ENCODE measurements at places on chromosomes 4 and X.

GRCh38 chr4:152385551-152385950 lies 150.3 kb downstream of the FBXW7 start:
- DNase-seq = no peak

DNA sequence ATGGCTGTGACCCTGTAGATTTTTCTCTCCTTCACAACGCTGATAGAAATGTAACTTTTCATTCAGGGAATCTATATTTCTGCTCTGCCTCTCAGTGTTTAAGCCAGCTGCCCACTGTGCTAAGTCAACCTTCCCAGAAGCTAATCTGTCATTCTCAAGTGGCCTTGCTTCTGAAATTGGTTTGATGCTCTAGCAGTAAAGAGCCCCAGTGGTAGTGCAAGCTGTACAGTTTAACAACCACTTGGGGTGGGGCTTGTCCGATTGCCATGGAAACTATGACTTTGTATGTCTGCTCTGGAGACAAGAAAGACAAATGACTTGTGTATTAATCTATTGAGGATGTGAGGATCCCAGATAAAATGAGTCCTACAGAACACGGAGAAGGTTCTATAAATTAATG lies 620.9 kb upstream of the GALNT7 start:
- no peak for DNase-seq

DNA sequence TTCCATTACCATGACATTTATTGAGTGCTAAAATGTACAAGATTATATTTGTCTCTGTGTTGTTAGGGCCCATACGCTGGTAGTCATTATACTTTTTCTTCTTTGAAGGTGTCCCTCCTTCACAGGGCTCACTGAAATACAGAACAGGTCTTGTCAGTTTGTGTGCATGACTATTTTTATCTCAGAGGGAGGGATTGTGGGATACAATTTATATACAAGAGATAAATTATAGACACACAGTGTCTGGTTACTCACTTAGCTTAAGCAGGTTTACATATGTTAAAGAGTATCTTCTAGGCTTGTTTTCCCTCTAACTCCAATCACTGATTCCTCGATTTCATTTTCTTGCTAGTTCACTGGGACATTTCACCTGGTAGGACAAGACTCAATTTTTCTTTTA lies 143.3 kb upstream of the GUCY1A1 start:
- no peak for DNase-seq

GRCh38 chrX:68693481-68694434 lies 46.3 kb downstream of the STARD8 start:
- no peak for DNase-seq

DNA sequence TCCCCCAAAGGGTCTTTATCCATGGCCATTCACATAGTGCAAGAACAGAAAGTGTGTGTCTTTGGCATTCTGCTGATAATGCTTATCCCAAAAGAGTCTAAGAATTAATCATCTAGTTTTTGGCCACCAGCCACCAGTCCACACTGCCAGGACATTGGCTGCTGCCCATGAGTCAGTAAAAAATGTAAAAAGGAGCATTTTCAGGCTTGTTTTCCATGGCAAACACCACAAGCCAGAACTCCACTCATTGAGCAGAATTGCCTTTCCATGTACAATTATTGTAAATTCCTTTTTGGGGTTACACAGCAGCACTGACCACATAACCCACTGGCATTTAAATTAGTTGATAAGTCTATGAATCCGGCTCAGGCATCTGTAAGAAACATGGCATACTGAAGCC lies 89.2 kb upstream of the PRDX4 start:
- no peak for DNase-seq

- no peak for DNase-seq
Observed at GRCh38 chrX:8403988-8404387, 60.6 kb upstream of the VCX3B start.

DNA sequence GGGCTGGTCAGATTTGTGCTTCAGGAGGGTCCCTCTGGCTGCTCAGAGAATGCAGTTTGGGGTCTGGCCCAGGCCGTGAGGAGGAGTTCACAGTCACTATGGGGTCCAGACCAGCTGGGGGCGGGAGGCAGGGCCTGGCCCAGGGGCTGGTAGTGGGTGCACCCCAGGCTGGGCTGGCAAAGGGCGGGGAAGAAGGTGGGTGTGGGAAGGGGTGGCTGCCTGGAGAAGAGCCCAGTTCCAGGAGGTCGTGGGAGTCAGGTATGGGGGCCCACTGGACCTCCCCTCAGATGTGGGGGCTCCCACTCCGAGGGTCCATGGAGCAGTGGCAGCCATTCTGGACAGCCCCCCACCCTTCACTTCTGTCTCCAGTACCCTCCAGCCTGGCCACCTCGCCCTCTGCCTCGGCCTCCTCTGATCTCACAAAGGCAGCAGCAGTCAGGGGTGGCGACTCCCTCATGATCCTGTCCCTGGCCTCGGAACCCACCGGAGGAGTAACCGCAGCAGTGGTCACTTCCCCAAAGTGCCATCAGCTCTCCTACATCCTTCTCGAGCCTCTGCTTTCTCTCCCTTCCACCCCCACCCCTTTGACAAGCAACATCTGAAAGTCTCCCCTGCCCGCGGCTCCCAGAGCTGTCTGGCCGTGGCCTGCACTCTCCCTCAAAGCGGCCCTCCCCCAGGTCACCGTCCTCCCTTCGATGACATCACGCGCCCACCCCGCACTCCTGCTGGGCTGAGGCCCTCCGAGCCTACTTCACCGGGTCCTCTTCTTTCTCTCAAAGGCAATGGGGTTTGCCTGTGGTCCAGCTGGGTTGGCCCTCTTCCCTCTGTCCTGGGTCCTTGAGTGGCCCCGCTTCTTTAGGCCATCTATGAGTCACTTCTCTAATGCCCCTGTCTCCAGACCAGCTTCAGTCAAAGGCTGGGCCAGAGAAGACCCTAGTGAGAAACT lies 1.7 kb upstream of the SLC6A8 start:
- no peak for DNase-seq

GRCh38 chrX:29531336-29531735 lies 684.0 kb upstream of the MAGEB2 start:
- no peak for DNase-seq

GRCh38 chr4:18025288-18025687 lies 3.7 kb upstream of the LCORL start:
- no peak for DNase-seq

DNA sequence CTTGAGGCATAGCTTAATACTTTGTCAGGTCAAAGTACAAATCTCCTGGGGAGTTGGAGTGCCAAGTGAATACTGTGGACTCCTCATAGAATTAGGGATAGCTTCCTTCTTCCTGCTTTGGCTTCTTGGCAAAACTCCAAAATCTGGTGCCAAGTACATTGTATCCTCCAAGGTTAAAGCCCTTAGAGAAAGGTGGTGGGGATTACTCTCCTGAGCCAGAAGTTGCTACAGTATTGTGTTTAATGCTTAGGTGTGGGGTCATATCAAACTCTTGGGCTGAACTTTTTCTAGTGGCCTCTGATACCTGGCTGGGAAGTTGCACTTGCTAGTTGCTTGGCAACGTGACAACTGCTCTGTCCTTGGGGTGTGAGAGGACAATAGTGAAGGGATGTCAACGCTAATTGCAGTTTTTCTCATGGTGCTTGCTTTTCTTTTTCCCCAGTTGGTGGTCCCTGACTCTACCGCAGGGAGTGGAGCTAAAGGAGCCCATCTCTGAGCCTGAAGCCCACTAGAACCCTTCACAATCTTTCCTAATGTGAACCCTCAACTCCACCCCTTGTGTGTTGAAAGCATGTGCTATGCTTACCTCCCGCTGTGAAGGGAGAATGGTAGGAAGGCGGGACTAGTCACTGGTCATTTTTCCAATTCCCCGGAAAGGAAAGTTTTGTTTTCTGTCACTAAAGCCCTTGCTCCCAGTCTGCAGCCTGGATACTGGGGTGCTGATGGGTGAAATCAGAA lies 35.5 kb downstream of the DLG3 start:
- no peak for DNase-seq

DNA sequence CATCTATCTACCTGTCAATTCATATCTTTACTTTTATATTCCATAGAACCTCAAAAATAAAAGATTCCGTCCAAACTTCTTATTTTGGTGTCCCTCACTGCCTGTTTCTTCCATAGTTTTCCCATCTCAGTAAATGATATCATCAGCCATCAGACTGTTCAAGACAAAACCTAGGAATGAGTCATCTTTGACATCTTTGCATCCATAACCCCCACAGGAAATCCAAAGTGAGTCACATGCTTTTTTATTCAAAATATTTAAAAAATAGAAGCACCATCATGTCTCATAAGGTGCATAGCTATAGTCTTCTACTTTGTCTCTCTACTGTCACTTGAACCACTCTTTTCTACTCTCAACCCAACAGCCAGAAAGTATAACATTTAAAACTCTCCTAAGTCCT lies 29.9 kb upstream of the CXXC4 start:
- no peak for DNase-seq

GRCh38 chr4:6207602-6208001 lies 7.3 kb upstream of the JAKMIP1 start:
- no peak for DNase-seq

DNA sequence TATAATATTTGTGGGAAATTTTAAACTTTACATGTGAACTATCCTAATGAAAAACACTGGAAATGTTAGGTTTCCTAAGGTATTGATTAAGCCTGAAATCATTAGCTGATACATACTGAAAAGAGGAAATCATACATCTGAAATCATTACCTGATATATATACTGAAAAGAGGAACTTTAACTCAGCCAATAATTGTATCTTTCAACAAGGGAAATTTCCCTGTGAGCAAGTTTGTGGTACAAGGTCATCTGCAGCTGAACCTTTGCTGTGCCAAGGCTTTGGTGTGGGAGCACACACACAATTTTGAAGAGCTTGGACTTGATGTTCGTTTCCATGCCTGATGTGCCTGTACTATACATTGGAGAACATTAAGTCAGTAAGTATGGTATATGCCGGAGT lies 131.9 kb upstream of the USP9X start:
- DNase-seq = no peak

DNA sequence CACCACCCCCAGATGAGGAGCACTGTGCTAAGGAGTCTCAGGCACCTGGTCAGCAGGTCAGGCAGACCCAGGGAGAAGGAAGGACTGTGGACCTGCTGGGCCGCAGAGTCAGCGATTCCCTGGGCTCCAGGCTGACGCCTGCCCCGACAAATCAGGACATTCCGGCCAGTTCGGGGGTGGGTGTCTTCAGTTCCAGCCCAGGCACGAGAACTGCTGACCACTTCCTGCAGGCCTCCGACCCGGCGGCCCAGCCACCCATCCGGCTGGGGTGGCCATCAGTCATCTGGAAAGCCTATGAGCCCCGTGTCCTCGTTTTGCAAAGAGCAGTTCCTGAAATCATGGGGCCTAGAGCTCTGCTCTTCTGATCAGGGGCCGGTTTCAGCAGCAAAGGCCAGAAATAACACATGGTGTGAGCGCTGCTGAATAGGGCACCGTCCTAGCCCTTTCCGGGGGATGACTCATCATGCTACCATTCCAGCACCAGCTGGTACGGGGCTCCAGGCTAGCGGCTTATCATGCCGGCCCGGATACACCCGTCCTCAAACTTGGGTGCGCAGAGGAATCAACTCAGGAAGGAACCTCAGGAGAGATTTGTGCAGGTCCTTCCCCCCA lies 7.8 kb upstream of the SH3TC1 start:
- no peak for DNase-seq

GRCh38 chr4:176439611-176440010 lies 119.8 kb downstream of the SPCS3 start:
- DNase-seq = no peak

DNA sequence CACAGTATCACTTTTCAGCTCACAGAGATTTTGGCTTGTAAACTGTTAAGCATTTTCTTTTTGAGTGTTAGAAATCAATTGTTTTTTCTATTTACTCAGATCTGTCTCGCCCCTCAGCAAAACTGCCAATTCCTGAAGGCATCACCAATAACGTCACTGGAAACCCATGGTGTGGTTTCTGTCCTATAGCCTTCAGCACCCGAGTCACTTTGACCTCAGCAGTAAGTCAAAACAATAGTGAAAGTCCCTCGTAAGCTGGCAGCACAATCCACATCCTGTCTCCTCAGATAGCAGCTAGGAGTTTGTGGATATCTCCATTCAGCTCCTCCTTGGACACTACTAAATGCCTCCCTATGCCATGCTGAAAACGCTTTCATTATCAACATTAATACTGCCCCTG lies 1787.4 kb upstream of the ADGRL3 start:
- no peak for DNase-seq

DNA sequence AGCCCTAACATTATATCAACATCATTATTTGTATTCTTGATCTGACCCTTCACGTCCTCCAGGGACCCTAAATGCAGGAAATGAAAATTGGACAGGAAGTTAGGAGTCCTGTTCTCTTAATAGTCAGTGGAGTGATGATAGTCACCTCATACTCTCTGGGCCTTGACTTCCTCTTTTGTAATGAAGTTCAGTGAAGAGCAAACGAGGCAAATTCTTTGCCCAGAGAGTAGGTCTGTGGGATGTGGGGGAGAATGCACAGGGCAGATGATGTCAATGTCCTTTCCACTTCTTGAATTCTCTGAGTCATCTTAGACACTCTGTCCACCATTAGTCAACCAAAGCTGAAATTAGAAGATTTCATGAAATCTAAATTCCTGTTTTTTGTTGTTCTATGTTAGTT lies 17.1 kb upstream of the GPRIN3 start:
- no peak for DNase-seq

DNA sequence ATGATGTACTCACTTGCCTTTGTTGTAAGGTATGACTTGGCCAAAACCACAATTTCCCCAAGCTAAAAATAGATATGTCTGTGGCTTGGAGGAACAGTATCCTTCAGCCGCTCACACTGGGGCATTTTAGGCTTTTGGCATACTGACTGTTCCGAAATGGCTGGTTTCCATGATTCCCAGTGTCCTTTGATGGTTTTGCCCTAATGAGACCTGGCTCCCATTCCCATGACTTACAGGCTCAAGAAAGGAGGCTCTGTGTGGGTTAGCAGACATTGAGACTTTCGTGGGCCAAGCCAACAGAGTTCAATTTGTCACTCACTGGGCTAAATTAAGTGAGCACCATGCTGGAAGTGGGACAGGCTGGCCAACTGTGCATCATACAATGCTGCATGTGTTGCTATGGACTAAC lies 150.6 kb downstream of the CEP135 start:
- DNase-seq = no peak

- no peak for DNase-seq
Observed at GRCh38 chr4:57445686-57446085, 335.5 kb upstream of the IGFBP7 start.

DNA sequence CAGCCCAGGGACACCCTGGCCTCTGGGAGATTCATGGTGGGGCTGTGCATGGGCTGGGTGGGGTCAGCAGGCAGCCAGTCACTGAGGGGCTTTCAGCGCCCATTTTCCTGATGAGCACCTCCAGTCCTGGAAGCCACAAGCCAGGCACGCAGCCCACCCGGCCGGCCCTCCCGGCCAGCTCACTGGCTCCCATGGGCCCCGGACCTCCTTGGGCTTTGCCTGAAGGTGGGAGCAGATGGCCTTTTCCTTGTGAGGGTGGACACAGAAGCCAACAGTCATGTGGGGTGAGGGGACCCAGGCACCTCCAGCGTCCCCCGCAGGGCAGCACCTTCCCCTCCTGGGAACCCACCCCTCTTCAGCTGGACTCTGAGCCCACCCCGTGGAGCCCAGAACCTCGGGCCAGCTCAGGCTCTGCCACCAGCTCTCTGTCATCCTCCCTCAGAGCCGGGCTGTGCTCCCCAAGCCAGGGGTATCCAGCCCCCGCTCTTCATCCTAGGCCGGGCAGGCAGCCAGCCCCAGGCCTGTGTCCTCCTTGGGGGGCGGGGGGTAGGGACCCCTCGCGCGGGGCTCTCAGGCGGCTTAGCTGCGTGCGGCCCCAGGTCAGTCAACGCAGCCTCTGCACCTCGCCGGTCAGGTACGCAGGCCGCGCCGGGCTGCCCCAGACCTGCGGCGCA lies 798 bp upstream of the FGFR3 start:
- no peak for DNase-seq
